ENCODE measurements at places on chromosomes 3 and 15.

DNA sequence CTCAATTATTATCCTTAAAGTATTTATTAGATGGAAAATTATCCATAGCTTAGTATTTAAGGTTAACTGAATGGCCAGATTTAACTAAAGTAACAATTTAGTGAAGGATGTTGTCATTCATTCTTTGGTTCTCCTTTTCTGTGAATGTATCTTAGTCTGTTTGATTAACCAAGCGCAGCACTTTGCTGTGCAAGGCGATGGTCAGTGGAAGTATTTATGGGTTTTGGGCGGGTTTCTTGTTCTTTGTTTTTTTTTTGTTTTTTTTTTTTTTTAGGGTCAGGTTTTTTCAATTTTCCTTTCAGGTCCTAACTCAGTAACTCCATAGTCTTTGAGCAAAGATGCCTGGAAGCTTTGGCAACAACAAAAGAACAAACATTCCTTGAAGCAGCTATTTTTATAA, 328.8 kb downstream of the PTPRG start:
- DNase-seq = no peak

DNA sequence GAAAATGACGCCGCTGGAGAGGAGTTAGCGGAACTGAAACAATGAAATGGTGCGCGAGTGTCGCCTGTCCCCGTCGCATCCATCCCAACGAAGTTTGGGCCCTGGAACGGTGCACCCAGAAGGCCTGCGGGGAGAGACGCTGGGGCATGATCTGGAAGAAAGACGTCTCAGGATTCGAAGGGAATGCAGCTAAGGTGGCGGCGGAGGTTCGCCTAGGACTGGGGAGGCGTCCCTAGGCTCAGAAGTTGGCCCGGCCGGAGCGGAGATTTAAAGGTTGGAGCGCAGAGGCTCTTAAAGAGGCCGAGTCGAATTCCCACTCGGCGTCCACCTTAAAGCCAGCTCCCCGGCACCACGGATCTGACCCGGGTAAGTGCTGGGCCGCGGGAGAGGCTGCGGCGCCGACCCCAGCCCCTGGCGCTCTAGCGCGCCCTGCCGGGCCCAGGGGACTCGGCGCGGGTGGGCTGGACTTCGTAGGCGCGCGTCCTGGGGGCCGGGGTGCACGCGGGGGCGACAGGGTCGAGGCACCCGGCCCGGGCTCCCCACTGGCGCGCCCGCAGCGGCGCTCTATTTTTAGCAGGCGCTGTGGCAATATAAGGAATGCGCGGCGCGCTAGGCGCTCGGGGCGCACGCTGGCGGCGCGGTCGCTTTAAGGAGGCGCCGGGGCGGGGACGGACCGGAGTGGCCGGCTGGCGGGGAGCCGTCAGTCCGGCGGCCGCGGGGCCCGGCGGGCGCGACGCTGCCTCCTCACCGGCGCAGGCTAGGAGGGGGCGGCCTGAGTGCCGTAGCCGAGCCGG, at the start of gene MRAS:
Gene MRAS, plus strand, starts transcription at position 620 of the 794 bp plus-strand sequence. CDS start 24,305 bp downstream, outside the sequence.
- no peak for DNase-seq

DNA sequence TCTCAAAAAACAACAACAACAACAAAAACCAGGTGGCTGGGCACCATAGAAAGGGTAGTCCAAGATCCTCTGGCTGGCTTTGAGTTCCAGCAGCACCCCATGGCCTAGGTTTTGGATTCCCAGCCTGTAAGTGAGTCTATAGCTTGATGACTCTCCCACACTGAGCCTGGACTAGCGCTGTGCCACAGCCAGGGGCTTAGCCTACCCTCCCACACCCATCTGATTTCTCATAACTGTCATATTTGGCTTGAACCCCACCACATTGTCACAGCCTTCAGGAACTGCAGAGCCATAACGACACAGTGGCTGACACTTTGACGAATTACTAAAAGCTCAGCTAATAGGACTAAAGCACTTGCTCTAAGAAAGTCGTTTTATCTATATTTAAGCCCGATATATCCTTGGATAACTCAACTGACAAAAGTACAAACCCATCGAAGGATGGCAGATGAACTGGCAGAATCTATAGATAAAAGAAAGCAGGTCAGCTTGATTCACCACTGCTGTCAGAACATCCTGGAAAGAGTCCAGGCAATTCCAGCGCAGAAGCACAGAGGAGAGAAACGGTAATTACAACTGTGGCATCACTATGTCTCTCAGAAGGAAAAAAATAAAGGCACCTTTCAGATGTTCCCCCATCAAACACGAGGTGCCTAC, 62.1 kb downstream of the HOMER2 start:
- DNase-seq = no peak

GRCh38 chr3:179513862-179514261, 48.9 kb upstream of the ACTL6A start:
- no peak for DNase-seq

- DNase-seq = no peak
Measured at GRCh38 chr3:48226939-48227338, 3.6 kb downstream of the CAMP start.

- no peak for DNase-seq
Measured at GRCh38 chr3:38070013-38070412, 31.0 kb downstream of the DLEC1 start.

- DNase-seq = no peak
Measured at GRCh38 chr3:63064209-63064755, 189.1 kb upstream of the CADPS start.

DNA sequence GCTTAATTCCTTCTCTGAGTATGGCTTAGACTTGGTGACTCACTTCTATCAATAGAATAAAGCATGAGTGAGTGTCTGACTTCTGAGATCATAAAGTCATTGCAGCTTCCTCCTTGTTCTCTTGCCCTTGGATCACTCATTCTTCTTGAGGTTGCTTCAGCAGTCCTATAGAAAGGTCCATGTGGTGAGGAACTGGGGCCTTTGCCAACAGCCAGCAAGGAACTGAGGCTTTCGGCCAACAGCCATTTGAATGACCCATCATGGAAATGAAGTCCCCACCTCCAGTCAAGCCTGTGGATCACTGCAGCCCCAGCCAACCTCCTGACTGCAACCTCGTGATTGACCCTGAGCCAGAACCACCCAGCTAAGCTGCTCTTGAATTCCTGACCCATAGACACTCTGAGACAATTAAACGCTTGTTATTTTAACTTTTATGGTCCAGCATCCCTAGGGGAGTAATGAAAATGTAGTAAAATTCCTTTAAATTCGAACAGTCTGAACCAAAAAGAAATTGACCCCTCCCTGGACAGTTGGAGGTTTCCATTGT, 84.5 kb downstream of the WDR76 start:
- no peak for DNase-seq

- no peak for DNase-seq
Measured at GRCh38 chr3:194245975-194246561, 105.1 kb downstream of the CPN2 start.

DNA sequence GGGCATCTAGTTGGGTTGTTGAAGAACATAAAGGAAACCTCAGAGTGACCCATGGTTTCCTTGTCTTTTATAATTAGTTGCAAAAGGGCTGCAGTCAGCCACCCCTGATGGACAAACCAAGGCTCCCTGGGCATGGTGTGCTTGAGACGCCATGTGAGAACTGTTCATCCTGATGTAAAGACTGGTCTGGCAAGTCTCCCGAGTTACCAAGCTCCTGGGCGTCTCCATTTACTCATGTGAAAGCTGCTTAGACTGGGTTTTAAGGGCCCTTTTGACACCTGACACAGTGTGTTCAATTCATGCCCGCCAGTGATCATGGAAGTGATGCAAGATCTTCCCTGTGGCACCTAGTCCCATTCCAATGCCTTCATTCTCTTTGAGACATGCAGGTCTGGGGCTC, 49.4 kb downstream of the GRK7 start:
- no peak for DNase-seq

All from DND-41 (cell line).